ENCODE measurements at places on chromosomes 2 and 18.

GRCh38 chr2:62688771-62689170, 16.7 kb upstream of the EHBP1 start:
- DNase-seq = no peak

DNA sequence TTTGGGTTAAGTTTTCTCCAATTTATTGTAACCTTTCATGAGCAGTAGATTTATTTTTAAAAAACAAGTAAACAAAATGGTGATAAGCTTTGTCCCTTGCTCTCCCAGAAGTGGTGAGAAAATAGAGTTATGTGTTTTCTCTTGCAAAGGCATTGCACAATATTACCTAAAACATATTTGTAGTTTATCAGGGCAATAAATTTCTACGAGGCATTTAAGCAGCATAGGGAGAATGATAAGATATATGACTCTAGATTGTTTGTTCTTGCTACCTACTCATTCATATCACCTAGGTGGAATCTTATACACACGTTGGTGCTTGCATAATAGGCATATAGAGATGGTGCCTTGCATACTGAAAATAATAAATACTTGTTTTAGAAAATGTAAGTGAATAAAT, 201.7 kb downstream of the MYO1B start:
- DNase-seq = no peak

DNA sequence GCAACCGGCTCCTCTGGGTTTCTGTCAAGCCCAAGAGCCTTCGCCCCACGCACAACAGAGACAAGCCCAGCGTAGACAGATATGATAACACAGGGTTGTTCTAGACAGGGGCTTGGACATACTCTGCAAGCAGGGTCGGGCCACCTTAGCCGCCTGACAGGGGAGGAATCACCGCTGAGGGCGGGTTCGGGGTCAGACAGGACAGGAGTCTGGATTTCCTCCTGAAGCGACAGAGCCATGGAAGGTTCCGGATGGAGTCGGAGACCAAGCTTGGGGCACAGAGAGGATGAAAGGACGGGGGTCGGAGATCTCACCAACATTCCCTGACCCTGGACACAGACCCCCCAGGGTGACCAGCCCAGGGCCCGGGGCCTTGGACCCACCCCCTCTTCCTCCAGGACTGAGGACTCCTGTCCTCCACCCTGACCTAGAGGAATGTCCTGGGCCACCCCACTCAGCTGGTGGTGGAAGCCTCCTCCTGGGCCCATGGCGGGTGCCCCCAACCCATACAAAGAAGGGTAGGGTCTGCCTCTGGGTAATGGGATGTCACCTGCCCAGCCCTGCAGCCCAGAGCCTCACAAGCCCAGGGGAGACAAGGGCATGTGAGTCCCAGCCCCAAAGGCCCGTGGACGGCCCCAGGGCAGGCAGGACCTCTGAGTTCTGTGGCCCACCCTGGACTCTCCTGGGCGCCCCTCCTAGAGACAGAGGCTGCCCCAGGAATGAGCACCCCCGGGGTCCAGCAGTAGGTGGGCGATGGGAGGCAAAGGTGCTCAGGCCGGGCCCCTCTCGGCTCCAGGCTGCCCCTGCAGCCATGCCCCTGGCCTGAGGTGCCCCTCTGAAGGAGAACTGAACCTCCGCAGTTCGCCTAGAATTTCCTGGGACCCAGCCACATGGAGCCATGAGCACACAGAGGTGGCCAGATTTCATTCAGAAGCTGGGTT, 44.1 kb upstream of the GPC1 start:
- no peak for DNase-seq

DNA sequence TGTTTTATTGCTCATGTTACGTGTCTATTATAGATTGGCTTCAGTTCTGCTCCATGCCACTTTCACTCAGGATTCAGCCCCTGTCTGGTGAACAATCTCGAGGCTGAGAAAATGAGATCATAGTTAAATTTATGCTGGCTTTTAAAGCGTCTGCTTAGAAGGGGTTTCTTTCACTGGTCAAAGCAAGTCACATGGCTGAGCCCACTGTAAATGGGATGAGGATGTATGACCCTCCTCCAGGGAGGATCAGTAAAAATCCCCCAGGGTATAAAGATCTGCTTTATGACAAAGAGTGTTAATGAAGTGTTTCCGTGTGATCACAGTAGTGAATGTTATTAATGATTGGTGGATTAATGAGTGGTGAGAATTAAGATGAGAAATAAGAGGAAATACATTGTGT, 6.2 kb upstream of the PLCL1 start:
- DNase-seq = no peak

GRCh38 chr2:96245609-96246390, 20.0 kb downstream of the TMEM127 start:
- no peak for DNase-seq

DNA sequence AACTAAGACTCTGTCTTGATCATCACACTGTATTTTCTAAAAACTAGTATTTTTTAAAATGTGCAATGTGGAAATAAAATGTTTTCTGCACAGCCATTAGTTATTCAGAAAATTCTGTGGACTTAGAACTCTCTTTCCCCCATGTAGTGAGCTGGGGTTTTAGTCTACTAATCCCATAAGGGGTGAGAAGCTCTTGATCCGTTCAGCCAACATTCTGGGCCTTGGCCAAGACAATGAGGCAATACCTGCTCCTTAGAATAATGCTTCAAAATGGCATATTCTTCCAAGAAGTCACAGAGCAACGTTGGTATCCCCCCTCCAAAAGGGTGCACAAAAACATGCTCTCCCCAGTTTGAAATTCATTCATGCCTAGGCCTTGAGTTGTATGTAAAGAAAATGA, 4.0 kb downstream of the REEP1 start:
- no peak for DNase-seq

DNA sequence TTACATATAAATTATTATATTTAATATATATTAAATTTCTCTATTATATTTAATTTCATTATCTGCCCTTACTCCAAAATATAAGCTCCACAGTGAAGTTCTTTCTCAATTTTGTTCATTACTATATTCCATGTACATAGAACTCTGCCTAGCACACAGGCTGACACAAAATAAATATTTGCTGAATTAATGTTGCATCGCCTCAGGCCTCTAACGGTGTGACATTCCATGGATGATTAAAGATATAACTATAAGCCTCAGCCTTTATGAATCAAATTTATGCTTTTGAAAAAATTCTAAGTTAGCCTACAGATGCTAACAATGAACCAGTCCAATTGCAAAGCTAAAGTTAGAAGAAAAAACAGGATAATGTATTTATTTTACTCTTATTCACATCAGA, 1337.2 kb upstream of the NRXN1 start:
- no peak for DNase-seq

DNA sequence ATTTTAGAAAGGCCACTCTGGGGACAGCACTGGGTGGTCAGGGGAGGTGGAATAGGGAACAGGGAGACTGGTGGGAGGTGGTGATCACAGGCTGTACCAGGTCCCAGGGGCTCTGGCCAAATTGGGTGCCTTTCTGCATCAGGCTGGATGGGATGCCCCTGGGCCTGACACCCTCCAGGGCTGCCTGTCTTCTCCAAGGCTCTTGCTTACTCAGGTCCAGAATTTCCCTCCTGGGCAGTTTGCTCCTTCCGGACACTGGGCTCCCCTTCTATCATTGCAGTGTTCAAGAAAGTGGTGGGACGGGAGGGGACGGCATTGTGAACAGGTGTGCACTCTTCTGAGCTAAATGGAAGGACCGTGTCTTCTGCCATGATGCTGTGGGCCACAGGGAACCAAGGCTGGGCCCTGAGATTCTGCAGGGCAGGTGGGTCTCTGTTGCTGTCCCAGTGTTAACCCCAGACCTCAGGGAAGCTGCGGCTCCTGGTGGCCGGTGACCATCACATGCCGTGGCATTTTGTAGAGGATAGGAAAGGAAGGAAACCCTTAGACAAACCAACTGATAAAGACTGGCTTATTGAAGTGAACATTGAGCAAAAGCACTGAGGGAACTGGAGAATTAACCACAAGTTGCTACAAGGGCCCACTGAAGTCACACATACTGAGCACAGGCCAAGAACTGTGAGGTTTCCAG, 93.7 kb upstream of the HS6ST1 start:
- no peak for DNase-seq

- no peak for DNase-seq
These were observed 130.3 kb downstream of the ADCYAP1 start for GRCh38 chr18:1034971-1035370.

DNA sequence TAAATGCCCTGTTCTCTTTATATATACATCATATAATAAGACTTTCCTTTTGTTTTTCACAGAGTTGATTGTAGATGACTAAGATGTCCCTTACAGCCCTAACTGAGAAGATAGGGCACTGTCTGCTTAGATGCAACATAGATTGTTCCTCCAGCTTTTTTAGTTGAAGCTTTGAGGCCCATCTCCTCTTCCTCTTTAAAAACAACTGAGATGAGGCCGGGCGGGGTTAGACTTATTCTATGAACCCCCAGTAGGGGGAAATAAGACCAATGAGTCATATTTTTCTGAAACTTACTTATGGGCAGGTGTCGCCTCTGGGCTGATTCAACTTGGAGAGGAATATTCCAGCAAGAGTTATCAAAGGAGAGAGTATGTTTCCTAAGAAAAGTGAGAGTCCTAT, 84.6 kb downstream of the FBXO15 start:
- DNase-seq = peak; percentile 61

- no peak for DNase-seq
These were observed 325.4 kb upstream of the CDH7 start for GRCh38 chr18:65425366-65425765.

GRCh38 chr2:234447963-234448362, 48.9 kb downstream of the ARL4C start:
- DNase-seq = no peak

GRCh38 chr2:54122171-54122935, 6.9 kb downstream of the ACYP2 start:
- DNase-seq = no peak

GRCh38 chr2:149075105-149075504, 36.6 kb downstream of the LYPD6B start:
- no peak for DNase-seq

DNA sequence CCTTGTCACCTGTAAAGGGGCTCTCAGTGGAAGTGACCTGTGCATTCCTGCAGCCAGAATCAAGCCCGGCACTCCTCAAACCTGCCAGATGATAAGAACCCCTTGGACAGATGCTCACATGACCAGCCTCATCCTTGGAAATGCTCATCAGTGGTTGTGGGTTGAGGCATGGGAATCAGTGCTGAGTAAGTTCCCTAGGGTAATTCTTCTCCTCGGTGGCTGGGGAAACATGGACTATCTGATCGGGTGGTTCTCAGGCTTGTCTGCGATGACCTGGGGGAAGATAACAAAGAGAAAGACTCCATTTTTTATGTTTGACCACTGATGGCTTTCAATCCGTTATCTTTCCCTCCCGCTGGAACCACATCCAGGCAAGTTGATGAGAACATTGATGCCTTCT, 84.0 kb downstream of the SPP2 start:
- DNase-seq = no peak

DNA sequence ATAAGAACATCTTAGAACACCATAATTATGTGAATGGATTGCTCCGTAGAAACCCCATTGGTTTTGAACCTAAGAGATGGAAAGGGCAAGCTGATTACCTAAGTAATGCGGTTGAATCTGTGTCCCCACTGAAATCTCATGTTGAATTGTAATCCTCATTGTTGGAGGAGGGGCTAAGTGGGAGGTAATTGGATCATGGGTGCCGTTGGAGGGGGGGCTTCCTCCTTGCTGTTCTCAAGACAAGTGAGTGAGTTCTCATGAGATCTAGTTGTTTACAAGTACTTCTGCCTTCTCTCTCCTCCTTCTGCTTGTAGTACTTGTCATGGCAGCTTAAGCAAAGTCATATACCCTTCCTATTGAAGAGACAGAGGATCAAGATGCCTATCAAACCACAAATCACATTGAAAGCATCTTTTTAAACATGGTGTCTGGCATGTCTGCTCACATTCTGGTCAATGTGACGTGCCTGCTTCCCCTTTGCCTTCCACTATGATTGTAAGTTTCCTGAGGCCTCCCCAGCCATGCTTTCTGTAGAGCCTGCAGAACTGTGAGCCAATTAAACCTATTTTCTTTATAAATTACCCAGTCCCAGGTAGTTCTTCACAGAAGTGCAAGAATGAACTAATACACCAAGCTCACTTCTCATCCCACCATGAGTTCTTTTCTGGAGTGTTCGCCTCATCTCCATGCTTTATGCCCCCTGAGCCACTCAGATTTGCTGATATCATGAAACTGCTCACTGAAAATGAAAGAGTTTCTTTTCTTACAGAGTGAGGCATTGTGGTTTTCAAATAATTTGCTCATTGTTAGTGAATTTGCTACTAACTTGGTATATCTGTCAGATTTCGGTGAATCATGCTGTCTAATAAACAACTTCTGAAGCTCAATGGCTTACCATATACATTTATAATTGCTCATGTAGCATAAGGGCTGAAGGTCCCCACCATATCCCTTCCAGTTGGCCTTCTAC, 23.6 kb downstream of the KCNE4 start:
- DNase-seq = no peak

GRCh38 chr2:146642066-146642465, 1202.8 kb upstream of the ACVR2A start:
- DNase-seq = no peak

- peak; percentile 64 for DNase-seq
These were observed at the start of gene CYRIA for GRCh38 chr2:16665748-16666448. CYRIA (minus strand) TSS chr2:16665834; CDS start chr2:16588119, 77,715 bp downstream.

DNA sequence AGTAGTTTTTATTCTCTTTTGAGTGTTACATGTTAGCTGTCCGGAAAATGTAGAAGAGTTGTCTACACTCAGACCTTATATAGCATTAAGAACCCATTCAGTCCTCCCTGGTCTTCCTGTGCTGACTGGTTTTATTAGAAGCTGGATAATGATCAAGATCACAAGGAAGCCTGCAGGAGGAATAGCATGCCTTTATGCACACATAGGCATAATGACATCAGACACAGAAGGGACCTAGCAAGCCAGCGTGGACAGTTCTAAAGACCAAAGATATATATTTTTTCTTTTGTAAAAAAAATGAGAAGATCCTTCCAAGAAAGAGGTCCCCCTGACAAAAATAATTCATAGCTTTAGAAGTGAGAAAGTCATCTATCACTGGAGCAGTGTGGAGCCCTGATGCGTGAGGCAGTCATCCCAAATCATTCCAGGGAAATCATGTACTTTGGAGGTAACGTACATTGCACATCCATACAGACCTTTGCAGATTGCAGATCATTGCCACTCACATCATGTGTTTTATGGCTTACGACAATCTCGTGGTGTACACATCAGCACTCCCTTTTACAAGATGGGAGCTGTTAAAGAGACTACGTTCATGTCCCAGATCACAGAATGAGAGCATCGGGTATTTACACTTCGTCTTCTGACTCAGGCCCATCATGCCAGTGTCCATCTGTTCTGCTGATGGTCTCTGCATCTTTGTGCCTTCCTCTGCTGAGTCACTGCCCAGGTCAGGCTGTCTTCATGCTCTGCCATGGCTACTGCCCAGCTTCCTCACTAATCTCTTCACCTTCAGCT, 334.0 kb downstream of the SOCS6 start:
- no peak for DNase-seq

GRCh38 chr2:62817995-62818713, 112.6 kb downstream of the EHBP1 start:
- no peak for DNase-seq
